Stimulated activated CD8-positive, alpha-beta memory T cell treated with anti-CD3 and anti-CD28 coated beads, Interleukin-7, amount 100 ng/mL, for 4 hours (primary cell): ENCODE measurements at places on chromosomes 6 and 20.

DNA sequence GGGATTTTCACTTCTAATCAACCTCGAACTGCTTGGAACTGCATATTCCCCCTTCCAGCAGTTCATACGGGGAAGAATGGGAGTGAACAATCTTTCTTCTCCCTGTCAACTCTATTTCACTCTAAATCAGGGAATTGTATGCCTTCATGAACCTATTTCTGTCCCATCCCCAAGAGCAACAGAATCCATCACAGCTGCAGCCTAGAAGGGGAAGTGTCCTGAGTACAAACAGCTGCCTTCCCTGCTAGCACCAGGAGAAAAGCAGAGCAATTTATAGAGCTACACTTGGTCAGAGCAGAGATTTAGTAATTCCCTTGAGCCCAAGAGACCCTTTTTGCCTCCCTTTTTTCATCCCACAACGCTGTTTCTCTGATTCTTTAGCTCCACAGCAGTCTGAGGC lies 208.4 kb downstream of the ADGRG6 start:
- DNase-seq: no peak

GRCh38 chr6:125252891-125253290 lies 48.9 kb downstream of the HDDC2 start:
- no peak for DNase-seq

- DNase-seq: no peak
Measured at GRCh38 chr20:23820493-23820892, 6.0 kb downstream of the CST2 start.

GRCh38 chr6:132937466-132937906 lies 123.1 kb downstream of the RPS12 start:
- no peak for DNase-seq

- DNase-seq: no peak
Measured at GRCh38 chr20:19992996-19993908, 23.9 kb upstream of the NAA20 start.

GRCh38 chr6:81995548-81996289 lies 243.2 kb upstream of the TENT5A start:
- DNase-seq: no peak

DNA sequence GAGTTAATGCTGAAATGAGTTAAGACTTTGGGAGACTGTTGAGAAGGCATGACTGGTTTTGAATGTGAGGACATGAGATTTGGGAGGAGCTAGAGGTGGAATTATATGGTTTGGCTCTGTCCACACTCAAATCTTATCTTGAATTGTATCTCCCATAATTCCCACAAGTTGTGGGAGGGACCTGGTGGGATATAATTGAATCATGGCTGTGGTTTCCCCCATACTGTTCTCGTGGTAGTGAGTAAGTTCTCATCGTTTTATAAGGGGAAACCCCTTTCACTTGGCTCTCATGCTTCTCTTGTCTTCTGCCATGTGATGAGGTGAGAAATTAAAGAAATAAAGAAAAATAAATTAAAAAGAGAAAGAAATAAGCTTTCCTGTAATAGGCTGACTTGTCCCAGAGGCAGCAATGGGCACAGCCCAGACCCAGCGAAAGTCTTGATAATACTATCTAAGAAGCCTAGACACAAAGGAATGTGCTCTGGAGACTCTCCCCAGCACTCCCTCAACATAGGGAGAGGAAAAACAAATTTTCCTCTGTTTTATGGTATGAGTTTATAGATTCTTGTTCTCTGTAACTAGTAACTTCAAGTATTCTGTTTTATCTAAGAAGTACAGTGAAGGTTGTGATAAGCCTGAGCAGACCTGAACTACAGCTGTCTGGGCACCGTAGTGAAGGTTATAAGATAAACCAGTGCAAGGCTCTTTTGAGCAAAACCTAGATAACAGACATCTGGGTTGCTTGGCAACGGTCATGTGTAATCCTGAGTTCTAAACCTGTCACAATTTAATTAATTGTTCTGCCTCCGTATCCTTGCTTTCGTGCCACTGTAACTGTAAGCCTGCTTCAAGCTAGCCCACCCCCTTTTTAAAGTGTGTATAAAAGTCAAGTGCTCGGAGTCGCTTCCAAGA lies 88.9 kb upstream of the ECI2 start:
- no peak for DNase-seq

DNA sequence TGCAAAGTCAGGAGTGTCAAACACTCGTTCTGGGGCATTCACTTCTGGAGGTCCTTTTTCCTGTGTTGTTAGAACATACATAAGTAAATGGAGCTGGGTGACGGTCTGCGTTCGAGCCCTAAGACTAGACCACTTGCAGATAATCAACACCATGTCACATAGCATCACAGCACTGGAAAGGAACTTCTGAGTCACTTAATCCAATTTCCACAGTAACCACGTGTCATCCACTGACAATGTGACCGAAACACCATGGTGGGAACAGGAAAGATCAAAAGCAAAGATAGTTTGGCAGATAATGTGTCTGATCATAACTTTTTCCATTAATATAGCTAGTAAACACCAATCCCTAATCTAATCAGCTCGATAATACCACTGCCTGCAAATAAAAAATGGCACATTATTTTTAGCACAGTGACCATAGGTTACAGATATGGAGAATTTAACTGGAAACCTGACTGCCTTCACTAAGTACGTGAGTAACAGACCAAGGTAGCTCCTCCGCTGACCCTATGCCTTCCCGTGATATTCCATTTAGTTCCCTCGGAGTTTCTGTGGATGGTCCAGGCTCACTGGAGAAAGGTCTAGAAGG lies 34.8 kb downstream of the WRNIP1 start:
- DNase-seq: peak; percentile 5

DNA sequence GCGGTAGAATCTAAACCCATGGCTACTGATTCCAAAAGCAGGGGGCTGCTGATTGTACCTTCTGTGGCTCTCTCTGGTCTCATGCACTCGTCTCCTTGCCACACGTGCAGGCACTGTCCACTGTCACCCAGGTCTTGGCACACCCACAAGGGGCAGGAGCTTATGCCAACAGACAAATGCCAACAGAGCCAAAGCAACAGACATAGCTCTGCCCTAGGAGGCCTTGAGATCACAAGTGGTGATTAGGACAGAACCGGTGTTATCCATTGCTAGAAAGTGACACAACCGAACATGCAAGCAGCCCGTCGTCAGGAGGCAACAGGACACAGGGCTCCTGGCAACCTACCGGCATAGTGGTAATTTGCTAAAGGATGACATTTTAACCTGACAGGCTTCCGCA lies 36.8 kb upstream of the MRPS10 start:
- no peak for DNase-seq

- DNase-seq: no peak
Measured at GRCh38 chr20:54456423-54456822, 19.0 kb upstream of the DOK5 start.

DNA sequence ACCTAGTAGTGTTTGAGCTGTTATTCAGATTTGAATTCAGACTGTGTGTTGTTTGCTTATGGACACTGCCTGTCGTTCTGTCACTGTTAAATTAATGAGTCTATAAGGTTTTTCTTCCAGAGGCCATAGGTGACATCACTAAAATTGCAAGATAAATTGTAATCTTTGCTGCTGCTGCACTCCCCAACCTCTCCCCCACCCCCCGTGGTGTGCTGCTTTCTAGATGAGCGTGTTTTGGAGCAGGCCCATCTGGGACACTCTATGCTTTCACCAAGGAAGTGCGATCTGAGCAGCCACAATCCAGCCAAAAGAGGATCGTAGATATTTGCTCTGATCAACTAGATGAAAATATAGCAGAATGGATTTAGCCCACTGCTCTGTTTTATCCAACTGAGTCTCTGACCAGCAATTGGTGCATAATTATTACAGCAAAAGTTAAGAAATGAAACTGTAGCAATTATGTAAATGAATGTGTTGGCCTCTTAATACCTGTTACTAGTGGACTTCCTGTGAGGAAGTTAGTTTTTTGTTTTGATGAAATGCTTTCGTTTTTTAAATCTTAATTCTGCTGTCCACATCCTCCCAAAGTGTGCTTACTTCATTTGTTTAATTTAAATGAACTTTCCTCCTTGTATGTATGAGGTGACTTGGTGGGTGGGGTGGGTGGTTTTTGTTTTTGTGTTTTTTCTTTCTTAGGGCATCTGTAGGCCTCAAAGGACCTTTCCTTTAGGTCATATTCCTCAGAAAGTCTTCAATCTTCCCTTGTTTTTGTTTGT lies 58.1 kb downstream of the RPRD1B start:
- no peak for DNase-seq

- DNase-seq: no peak
Measured at GRCh38 chr6:142376800-142377496, 75.1 kb downstream of the ADGRG6 start.

DNA sequence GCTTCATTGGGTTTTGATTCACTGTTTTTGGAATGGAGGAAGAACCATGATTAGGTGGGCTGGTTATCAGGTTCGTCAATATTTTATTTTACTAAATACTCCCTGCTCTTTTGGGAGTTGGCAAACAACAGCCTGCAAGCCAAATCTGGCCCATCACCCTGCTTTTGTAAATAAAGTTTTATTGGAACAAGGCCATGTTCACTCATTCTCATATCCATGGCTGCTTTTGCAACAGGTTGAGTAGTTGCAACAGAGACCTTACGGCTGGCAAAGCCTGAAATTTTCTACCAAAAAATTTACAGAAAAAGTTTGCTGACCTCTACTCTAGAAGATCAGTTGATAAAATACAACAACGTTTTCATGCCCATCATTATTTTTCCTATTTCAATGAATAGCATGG lies 45.1 kb downstream of the SYTL3 start:
- no peak for DNase-seq

GRCh38 chr6:27321901-27322300 lies 9.8 kb upstream of the POM121L2 start:
- DNase-seq: no peak

DNA sequence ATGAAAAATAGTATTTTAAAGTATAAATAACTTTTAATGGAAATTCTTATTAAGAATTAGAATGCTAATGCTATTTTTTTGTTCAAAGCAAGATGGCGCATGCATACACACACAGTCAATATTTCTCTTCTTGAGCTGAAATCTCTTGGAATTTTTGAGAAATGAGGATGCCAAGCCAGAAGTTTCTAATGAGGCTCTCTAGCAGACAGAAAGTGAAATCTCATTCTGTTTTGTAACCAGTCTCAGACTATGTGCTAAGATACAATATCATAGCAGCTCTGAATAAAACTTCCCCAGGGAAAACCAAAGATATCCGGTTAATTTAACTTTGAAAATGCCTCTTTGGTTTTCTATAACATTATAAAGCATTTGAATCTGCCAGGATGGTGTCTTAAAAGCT lies 97.2 kb upstream of the HDAC2 start:
- no peak for DNase-seq

DNA sequence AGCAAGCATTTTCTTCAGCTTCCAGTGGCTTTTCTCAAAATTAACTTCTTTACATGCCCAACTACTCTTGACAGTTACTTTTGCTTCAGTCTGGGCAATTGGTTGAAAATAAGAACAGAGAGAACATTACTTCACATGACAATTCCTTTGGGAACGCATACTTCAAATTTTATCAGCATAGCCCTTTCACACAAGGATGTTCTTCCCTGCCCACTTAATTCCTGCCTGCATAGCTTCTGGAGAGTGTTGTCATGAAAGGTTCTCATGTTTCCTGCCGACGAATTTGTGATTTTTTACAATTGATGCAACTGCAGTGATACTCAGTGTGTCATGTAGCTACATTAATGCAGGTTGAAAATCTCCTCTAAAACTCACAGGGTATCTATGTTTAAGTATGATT lies 22.0 kb upstream of the SNRNP48 start:
- DNase-seq: no peak

DNA sequence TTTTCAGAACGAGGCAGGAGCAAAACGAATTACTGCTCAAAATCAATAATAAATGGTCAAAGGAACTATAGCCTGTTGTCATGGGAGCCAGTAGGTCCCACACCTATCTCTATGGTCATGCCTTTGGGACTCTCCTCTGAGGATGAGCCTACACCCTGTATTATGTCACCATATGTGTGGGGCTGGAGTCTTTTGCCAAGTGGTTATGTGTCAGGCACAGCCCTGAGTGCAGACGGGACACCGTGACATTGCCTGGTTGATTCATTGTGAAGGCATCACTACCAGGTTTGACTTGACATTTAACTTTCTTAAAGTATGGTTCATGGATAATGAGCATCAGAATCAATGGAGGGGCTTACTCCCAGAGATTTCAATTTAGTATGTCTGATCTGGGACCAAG lies 23.6 kb downstream of the BMP6 start:
- DNase-seq: no peak

DNA sequence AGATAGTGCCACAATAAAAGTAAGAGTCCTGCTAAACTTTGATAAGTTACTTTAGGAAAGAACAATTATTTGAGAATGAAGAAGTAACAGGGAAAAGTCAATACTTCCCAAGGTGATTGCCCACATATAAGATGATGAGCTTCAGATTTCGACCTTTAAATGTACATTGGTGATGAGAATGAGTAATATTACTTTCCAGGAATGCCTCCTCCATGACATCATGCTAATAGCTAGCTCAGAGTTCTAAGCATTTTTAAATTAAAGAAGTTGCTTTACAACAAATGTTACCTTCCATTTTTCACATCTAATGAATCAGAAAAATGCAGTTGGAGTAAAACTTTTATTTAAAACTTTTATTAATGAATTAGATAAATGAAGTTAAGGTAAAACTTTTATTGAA lies 22.5 kb upstream of the OPN5 start:
- no peak for DNase-seq

DNA sequence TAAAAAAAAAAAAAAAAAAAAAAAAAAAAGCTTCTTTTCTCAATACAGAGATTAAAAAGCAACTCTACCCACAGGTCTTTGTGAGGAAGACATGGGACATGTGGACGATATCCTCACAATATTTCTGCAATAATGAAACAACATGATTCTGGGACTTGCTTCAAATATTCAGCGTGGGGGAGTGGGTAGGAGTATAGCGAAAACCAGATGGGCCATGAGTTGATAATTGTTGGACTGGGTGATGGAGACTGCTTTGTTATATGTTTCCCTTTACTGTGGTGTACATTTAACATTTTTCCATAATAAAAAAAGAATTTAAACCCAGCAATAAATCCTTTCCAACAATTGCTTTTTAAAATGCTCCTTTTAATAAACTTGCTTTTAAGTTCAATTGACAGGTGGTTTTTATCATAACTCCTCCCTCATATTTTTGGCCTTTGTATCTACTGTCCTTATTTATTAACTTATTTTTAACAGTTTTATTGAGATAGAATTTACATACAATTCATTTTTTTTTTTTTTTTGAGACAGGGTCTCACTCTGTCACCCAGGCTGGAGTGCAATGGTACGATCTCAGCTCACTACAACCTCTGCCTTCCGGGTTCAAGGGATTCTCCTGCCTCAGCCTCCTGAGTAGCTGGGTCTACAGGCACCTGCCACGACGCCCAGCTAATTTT lies 40.4 kb upstream of the ARFGEF2 start:
- DNase-seq: no peak

DNA sequence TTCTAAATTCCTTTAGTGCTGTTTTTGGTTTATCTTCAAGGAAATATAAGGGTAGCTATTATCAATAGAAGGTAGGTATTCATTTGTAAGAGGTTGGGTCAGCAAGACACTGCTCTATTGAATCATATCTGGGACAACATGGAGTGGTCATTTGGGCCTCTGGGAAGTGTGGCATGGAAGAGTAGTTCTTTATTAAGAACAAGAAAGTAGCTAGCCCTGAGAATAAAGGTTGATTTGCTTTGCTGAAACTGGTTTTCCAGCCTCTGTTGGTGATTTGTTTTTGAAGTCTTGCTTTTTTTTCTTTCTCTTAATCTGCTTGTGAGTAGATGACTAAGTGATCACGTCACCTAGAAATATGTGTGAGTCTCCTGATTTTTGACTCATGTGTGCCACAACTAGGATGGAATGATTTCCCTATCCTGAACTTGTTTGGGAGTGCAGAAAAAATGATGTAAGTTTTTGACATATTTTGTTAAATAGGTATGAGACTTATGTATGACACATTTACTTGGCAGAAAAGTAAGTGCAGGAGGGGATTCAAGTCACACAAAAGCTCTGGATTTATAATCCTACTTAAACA lies 381.8 kb downstream of the CENPW start:
- no peak for DNase-seq
